ENCODE measurements at places on chromosomes 11 and 22.

DNA sequence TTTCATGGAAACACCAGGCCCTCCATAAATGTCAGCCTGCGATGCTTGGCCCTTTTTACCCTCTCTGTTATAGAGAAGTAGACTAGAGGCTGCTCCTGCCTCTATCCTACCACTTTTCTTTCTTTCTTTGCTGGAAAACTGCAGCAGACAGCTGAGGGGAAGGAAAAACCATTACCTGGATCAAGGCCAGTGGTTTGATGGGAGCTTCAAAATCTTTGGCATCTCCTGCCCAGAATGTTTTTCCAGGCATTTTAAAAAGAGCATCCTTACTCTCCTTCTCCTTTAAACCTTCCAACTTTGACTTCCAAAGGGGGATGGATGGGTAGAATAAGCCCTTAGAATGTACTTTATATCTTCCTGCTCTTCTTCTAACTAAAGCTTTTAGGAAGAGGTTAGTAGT, 44.9 kb downstream of the EXT2 start:
- no peak for DNase-seq

DNA sequence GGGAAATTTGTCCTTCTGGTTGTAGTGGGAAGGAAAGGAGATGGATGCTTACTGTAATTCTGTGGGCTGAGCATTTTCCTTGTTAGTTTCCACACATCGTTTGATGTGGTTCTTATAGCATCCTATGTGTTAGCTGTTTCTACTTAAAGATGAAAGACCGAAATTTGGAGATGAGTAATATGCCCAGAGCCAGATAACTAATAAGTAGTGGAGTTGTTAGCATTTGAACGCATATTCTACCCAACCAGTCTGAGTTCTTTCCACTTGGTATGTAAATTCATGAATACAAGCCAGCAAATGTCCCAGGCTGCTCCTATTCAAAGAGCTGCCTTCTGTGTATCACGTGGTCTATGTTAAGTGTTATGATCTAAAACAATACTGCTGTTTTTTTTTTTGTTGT, 14.6 kb downstream of the SPECC1L start:
- DNase-seq = no peak

GRCh38 chr11:78196661-78197091, 8.0 kb downstream of the USP35 start:
- DNase-seq = no peak

DNA sequence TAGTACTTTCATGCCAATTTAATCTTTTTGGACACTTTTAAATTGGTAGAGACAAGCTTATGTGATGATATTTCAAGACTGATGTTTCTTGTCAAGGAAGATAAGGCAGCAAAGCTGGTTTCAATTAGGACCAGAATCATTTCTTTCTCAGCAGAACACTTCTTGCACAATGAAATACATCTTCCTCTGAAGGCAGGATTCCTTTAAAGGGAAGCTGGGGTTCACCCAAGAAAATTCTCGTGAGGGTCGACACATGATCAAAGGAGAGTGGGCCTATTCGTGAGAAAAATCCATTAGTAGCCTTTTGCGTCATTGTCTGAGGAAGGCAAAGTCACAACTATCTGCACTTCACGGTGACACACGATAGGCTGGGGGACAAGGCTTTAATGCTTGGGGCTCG, 17.6 kb downstream of the TTC12 start:
- no peak for DNase-seq

DNA sequence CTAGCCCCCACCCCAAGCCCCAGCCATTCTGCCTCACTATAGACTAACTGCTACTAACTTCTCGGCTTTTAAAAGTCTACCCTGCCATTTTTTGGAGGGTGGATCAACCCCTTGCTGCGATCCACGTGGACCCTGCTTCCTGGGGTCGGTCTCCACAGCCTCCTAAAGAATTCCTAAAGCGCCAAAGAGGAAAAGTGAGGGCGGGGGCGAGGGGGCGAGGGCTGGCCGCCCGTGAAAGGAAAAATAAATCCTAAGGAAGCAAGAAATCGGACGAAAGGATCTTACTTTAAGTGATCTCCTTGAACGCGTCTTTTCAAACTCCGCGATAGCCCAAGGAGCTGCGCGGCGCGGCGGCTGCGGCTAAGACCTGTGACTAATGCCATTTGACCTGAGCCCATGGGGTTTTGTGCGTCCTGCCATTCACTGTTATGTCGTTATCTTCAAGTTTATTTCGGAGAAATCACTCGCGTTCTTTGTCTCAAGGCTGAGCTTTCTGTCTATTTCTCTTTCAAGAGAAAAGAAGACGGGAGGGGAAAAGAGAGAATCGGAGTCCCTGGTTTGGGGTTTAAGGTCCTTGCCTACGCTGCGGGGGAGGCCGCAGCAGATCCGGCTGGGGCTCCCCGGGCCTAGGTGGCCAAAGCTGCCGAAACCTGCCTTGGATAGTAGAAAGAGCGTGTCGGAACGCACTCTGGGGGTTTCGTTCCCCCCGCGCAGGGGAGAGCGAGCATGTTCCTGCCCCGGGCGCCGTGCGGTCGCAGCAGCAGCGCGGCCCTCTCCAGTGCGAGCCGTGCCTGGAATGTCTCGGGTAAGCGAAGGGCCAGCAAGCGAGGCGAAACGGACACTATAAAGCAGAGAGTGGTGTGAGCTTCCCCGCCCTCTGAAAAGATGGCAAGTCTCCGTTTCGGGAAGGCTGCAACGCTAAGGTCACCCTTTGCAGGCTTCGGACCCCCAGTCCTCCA, 2.8 kb upstream of the DBX1 start:
- DNase-seq = peak; percentile 52

Data from DMS79 treated with DMSO at 0.1 percent for 48 hours (cell line).